ENCODE measurements at places on chromosomes 12 and 14. TPM values are rescaled to one million over a fixed set of nuclear protein-coding genes. Genes with fewer than 3 reads are reported as not detected.

DNA sequence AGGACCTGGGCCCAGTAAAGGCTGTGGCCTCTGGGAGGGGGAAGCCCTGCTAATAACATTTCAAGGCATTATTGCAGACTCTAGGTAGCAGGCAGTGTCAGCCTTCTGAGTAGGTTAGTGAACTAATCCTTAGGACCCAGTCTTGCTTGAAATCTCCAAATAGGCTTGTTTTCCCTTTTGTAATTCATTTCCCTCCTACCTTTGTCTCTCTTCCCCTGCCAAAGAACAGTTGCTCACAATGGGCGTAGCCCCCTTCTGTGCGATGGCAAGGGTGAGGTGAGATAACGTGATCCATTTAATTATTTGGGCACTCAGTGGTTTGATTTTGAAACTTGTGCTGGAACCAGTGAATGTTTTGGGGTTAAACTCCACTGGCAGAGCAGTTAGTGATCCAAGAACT lies 10.9 kb downstream of the PELI2 start:
- no peaks in the 10 kb centered on the region for H3K36me3 ChIP-seq
- H3K4me1 ChIP-seq: no peaks in the 10 kb centered on the region
- no peak overlapping the region for H3K27ac ChIP-seq
- DNase-seq: no peak

DNA sequence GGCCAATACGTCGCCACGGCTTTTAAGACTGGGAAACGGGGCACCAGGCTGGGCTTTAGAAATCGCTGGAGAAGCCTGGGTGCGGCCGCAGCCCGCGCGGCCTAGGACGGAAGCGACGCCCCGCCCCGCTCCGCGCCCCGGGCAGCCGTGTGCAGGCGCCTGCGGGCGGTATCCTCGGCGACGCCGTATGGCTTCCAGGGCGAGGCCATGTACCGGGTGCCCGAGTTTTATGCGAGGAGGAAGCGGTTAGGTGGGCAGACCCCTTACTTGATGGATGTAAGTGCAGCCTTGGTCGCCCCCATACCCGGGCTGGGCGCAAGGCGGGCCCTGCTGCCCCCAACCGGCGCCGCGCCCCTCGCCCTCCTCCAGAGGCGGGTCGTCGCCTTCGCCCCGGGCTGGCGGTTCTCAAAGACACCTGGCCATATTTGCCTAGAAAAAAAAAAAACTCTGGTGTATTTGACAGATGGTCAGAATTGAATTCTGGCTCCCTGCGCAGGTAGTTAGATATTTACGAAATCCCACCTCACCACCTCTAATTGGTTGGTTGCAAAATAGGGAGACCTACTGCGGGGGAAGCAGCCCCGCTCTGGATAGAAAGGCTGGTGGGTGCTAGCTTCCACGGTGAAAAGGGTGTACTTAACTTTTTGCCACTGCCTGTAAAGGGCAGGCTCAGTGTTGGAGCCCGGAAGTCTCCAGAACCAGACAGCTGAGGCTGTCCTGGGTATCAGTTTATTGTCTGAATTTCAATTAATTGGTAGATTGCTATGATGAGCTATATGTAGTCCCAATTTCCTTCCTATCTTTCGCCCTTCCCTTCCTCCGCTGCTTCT lies at the start of gene PPP1R36:
TSS of gene PPP1R36 (plus strand) at position 171 of the 830 bp plus-strand sequence. CDS start at position 208, 37 bp downstream.
- DNase-seq: no peak
- no peaks in the 10 kb centered on the region for H3K4me1 ChIP-seq
- no peaks in the 10 kb centered on the region for H3K36me3 ChIP-seq
- no peaks in the 10 kb centered on the region for H3K27me3 ChIP-seq
- H3K4me3 ChIP-seq: peak within 1 kb of the TSS; percentile 9

DNA sequence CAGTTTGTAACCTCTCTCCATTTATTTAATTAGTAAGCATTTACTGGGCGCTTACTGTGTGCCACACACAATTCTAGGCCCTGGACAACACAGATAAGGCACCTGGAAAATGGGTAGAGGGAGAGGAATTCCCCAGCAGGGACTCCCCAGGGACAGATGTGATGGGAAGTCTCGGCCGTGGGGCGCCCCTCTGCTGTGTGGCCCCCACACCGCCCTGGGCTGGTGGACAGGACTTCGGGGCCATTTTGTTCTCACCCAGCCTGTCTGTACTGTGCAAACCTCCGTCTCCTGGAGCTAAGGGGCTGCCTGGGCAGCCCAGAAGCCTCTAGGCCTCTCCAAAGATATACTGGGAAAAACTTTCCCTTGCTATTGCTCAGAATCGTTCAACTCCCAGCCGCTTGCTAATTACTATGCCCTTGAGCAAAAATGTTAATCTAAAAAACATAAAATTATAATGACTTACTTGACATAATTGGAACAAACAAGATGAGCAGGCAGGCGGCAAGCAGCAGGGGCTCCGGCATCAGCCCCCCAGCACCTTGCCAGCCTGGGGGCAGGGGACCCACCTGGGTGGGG lies 64.4 kb upstream of the NCOR2 start:
- no peak overlapping the region for H3K4me3 ChIP-seq
- no peak for DNase-seq
- no peaks in the 10 kb centered on the region for H3K4me1 ChIP-seq
- H3K27me3 ChIP-seq: no peaks in the 10 kb centered on the region

DNA sequence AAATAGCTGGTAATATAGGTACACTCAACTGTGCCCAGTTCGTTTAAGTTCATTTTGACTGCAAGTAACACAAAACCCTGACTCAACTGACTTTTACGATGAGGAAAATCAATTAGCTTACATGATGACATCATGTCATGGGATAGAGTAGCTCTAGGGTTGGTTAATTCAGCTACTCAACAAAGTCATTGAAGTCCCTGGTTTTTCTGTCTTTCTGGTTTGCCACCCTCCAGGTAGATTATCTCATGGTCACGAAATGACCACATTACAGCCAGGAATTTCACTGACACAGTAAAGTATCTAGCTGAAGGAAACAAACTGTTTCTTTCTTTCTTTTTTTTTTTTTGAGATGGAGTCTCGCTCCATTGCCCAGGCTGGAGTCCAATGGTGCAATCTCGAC lies 68.5 kb upstream of the FUT8 start:
- no peaks in the 10 kb centered on the region for H3K36me3 ChIP-seq
- no peaks in the 10 kb centered on the region for H3K27me3 ChIP-seq
- H3K4me3 ChIP-seq: no peak overlapping the region
- no peaks in the 10 kb centered on the region for H3K4me1 ChIP-seq
- no peak overlapping the region for H3K27ac ChIP-seq

Gene TSHR
- total RNA-seq: 0.23 TPM

DNA sequence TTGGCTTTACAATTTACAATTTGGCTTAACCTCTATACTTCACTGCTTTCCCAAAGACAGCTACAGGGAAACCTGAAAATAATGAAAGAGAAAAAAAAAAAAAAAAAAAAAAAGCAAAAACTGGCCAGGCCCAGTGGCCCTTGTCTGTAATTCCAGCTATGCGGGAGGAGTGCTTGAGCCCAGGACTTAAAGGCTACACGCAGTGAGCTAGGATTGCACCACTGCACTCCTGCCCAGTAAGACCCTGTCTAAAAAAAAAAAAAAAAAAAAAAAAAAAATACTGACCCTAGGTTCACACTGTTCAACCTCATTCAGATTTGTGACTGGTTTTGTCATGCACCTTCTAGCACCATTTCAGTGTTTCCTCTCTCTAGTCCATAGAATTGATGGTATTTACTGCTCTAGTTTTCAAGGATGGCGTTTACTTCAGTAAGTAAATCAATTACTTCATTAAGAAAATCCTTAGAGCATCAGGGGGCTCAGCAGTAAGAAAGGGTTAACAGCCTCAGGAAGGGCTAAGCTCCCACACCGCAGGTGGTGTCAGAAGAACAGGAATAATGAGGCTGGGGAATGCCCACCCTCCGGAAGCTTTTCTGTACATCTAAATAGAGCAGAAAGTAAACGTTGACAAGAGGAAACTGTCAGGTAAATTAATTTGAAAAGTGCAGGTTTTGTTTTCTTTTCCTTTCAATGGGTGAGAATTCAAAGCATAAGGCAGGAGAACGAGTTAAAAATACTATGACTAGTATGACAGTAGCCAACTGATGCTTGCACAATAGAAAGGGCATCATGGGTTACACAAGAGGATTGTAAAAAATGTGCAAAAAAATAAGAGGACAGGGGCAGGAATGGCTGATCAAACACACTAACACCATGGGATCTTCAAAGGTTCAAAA lies 115.0 kb upstream of the MDM1 start:
- no peak for DNase-seq
- H3K36me3 ChIP-seq: no peaks in the 10 kb centered on the region
- no peak overlapping the region for H3K27ac ChIP-seq
- H3K4me1 ChIP-seq: no peaks in the 10 kb centered on the region
- H3K27me3 ChIP-seq: no peaks in the 10 kb centered on the region
- no peak overlapping the region for H3K4me3 ChIP-seq

GRCh38 chr14:31489691-31490090 lies 1.9 kb upstream of the GPR33 start:
- DNase-seq: no peak
- H3K4me3 ChIP-seq: no peak overlapping the region
- H3K27me3 ChIP-seq: no peaks in the 10 kb centered on the region
